ENCODE measurements at places on chromosomes 12 and 14. TPM values are rescaled to one million over a fixed set of nuclear protein-coding genes. Genes with fewer than 3 reads are reported as not detected.

CLEC1B gene
- total RNA-seq, result not detected

GRCh38 chr12:94304566-94305061, 155.1 kb downstream of the CEP83 start:
- H3K27ac ChIP-seq, result no peak overlapping the region
- DNase-seq, result no peak
- H3K4me3 ChIP-seq, result no peak overlapping the region
- no peaks in the 10 kb centered on the region for H3K36me3 ChIP-seq
- no peaks in the 10 kb centered on the region for H3K4me1 ChIP-seq
- H3K27me3 ChIP-seq, result no peaks in the 10 kb centered on the region

PKP2 gene
- 7.6 TPM for total RNA-seq

DNA sequence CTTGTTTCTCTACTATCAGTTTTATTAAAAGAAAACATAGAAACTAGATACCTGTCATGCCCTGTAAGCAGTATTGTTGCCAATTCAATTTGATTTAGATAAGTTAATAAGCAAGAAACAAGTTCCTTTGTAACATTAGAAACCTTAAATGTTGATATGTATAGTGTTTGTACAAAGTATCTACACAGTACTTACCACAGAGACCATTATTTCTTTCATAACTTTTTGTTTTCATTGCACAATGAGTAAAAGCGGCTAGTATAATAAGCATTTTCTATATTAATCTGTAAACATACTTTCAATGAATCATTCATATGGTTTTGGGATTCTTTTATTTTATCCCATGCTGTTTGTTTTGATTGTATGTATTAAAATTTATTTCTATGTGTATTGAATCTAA, 305.1 kb downstream of the TTC6 start:
- no peak overlapping the region for H3K27ac ChIP-seq
- H3K4me1 ChIP-seq, result no peaks in the 10 kb centered on the region
- no peaks in the 10 kb centered on the region for H3K36me3 ChIP-seq

DNA sequence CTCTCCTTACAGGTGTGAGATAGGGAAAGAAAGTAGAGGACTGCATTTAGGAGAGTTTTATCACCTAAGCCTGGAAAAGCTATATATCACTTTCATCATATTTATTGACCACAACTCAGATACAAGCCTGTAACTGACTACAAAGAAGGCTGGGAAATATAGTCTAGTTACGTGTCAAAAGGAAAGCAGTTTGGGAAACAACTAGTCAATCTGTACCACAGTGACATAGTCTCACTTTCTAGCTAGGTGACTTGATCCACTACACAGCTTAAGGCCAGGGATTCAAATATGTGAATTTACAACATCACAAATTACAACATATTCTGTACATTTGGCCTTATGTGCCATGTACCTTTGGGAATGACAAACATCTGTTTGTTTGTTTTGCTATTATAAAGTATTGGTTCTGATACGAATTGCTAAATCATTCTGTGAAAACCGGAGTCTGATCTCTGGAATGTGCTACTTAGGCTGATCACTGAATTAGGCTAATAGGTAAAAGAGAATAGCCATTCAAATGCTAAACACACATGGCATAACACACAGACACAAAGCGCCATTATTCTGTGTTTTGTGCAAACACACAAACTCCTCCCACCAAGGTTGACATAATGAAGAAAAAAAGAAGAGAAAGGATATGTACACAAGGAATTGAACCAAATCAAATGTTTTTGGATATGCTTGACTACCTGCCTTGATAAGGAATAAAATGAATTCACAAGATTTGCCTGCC, 279.8 kb downstream of the DUSP6 start:
- no peaks in the 10 kb centered on the region for H3K4me1 ChIP-seq
- no peak for DNase-seq
- no peaks in the 10 kb centered on the region for H3K36me3 ChIP-seq
- no peak overlapping the region for H3K4me3 ChIP-seq

- H3K27ac ChIP-seq, result no peak overlapping the region
- DNase-seq, result no peak
- no peaks in the 10 kb centered on the region for H3K27me3 ChIP-seq
- no peaks in the 10 kb centered on the region for H3K36me3 ChIP-seq
- no peaks in the 10 kb centered on the region for H3K4me1 ChIP-seq
These were observed 74.9 kb upstream of the BCAT1 start for GRCh38 chr12:25023808-25024207.

TRMT5 gene
- total RNA-seq, result 17.5 TPM

DNA sequence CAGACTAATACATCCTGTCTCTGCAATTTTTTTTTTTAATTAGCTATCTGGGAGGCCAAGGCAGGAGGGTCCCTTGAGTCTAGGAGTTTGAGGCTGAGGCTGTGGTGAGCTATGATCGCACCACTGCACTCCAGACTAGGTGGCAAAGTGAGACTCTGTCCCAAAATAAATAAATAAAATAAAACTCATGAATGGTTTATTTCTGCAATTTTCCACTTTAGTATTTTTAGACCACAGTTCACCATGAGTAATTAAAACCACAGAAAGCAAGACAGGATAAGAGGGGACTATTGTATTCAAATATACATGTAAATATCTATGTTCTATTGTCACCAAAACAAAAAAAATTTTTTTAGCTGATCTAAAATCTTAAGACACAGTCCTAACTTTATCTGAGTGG, 17.8 kb downstream of the TAOK3 start:
- no peak overlapping the region for H3K4me3 ChIP-seq
- peaks cover 6% of the 10 kb centered on the region for H3K4me1 ChIP-seq
- DNase-seq, result no peak

AJUBA gene
- total RNA-seq, result 28.5 TPM

SLC6A12 gene
- total RNA-seq, result 130 TPM

GRCh38 chr12:127896661-127897060, 370.3 kb upstream of the TMEM132C start:
- DNase-seq, result no peak
- no peak overlapping the region for H3K27ac ChIP-seq
- no peaks in the 10 kb centered on the region for H3K27me3 ChIP-seq

DNA sequence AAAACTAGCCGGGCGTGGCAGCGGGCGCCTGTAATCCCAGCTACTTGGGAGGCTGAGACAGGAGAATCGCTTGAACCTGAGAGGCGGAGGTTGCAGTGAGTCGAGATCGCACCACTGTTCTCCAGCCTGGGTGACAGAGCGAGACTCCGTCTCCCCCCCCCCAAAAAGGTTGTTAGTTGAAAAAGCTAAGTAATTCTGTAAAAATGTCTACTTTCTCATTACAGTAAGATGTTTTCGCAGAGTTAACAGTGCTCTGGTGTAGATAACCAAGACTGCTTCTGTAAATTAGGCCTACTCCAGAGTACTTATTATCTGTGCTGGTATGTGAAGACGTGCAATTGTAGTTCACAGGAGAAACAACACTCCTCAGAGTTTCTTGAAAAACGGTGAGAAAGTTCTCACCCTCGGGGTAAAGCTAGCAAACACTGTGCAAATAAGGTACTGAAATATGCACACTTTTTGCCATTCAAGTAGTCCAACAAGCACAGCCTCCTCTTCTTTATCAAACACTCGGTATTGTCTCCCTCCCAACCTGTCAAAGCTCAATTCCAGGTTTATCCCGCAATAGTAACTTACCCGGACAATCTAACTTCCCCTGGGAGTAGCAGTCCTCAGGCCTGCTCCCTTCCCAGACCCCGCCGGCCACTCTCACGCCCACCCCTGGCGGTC, 974 bp downstream of the BTBD7 start:
- DNase-seq, result no peak
- H3K27me3 ChIP-seq, result no peaks in the 10 kb centered on the region
- H3K4me1 ChIP-seq, result peaks cover 15% of the 10 kb centered on the region
- peak overlapping the region; percentile 90 for H3K4me3 ChIP-seq

DNA sequence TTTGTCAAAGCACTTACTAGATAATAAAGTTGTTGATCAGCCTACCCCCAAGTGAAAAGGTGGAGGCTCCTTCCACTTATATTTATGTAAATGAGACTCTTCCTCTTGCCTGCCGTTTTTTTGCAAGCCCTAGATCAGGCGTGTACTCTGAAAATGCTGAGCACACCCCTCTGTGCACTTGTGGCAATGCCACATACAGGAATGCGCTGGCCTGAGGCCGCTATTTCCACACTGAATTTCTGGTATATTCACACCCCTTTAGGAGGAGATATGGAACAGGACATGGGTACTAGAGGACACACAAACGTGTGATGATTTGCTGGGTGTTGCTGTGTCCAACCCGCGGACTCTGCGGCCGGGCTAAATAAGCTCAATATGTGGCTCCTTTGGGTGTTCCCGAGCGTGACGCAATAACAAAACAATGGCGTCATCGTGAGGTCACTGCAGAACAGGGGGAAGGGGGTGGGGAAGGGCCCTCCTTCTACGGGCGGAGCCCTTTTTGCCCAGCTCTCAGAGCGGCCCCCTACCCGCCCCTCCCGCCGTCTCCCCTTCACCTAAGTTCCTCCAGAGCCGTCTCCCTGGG, 554 bp upstream of the TSPAN31 start:
- peak overlapping the region; percentile 95 for H3K27ac ChIP-seq
- peaks cover 5% of the 10 kb centered on the region for H3K4me1 ChIP-seq
- H3K36me3 ChIP-seq, result peaks cover 7% of the 10 kb centered on the region
- peaks cover 14% of the 10 kb centered on the region for H3K27me3 ChIP-seq

RNU6-8 gene
- total RNA-seq, result not detected

- H3K36me3 ChIP-seq, result no peaks in the 10 kb centered on the region
- H3K27ac ChIP-seq, result no peak overlapping the region
- H3K27me3 ChIP-seq, result no peaks in the 10 kb centered on the region
- peak; percentile 33 for DNase-seq
- no peaks in the 10 kb centered on the region for H3K4me1 ChIP-seq
These were observed 581.7 kb downstream of the DIO2 start for GRCh38 chr14:79629411-79630287.

- H3K27me3 ChIP-seq, result no peaks in the 10 kb centered on the region
- no peak for DNase-seq
- no peak overlapping the region for H3K4me3 ChIP-seq
- H3K36me3 ChIP-seq, result no peaks in the 10 kb centered on the region
These were observed 38.4 kb downstream of the AKAP6 start for GRCh38 chr14:32367516-32367915.

DNA sequence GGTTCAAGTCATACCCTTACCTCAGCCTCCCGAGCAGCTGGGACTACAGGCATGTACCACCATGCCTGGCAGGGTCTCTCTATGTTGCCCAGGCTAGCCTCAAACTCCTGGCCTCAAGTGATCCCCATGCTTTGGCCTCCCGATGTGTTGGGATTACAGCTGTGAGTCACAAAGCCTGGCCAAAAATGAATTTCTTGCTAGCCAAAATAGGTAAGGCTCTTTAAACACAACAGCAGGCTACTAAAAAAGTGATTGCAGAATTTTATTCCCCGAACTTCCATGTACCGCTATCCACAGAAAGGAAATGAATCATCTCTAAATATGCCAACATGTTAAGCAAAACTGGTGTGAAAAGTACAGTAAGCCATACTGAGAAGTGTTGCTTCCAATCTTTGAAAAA, 50.6 kb downstream of the WDHD1 start:
- no peaks in the 10 kb centered on the region for H3K27me3 ChIP-seq
- H3K36me3 ChIP-seq, result no peaks in the 10 kb centered on the region
- H3K4me3 ChIP-seq, result no peak overlapping the region
- DNase-seq, result no peak
- H3K27ac ChIP-seq, result no peak overlapping the region
- H3K4me1 ChIP-seq, result no peaks in the 10 kb centered on the region

- H3K4me1 ChIP-seq, result no peaks in the 10 kb centered on the region
- H3K4me3 ChIP-seq, result no peak overlapping the region
- no peaks in the 10 kb centered on the region for H3K36me3 ChIP-seq
- peak; percentile 9 for DNase-seq
These were observed 1321.2 kb upstream of the SEL1L start for GRCh38 chr14:82854901-82855300.

CDH24 gene
- total RNA-seq, result 5.1 TPM

DNA sequence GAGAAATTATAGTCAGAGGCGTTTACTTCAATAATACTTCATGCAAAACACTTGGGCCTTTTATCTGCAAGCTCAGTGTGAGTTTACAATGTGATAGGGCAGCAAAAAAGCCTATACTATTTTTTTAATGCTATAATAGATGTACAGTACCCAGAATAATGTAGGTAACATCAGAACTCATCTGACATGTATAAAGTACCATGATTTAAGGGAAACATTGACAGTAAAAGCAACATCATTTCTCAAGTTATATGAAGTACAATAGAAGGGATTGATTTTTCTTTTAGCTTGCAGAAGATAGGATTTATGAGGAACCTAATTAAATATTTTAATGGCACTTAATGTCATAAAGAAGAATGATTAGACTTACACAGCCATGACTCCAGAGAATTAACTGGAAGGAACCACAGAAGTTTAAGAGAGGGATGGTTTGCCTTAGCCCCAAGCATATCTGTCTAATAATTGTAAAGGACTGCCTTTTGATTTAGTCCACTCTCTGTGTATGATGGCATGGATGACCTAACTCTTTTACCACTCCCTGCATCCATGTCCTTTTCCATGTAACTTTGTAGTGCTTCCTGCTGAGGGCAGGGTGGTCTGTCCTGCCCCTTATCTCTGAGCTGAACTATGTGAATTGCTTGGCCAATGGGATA, 55.9 kb upstream of the MIS18BP1 start:
- H3K4me1 ChIP-seq, result no peaks in the 10 kb centered on the region
- H3K36me3 ChIP-seq, result no peaks in the 10 kb centered on the region
- no peaks in the 10 kb centered on the region for H3K27me3 ChIP-seq
- no peak overlapping the region for H3K4me3 ChIP-seq

- no peaks in the 10 kb centered on the region for H3K36me3 ChIP-seq
- no peak overlapping the region for H3K27ac ChIP-seq
- no peak for DNase-seq
These were observed 88.9 kb downstream of the SMOC1 start for GRCh38 chr14:69968132-69968531.

- no peaks in the 10 kb centered on the region for H3K27me3 ChIP-seq
- no peaks in the 10 kb centered on the region for H3K36me3 ChIP-seq
- no peaks in the 10 kb centered on the region for H3K4me1 ChIP-seq
- DNase-seq, result no peak
- H3K4me3 ChIP-seq, result no peak overlapping the region
These were observed 443.8 kb downstream of the MED13L start for GRCh38 chr12:115833704-115834103.

PRPF40B gene
- total RNA-seq, result 33.3 TPM

DNA sequence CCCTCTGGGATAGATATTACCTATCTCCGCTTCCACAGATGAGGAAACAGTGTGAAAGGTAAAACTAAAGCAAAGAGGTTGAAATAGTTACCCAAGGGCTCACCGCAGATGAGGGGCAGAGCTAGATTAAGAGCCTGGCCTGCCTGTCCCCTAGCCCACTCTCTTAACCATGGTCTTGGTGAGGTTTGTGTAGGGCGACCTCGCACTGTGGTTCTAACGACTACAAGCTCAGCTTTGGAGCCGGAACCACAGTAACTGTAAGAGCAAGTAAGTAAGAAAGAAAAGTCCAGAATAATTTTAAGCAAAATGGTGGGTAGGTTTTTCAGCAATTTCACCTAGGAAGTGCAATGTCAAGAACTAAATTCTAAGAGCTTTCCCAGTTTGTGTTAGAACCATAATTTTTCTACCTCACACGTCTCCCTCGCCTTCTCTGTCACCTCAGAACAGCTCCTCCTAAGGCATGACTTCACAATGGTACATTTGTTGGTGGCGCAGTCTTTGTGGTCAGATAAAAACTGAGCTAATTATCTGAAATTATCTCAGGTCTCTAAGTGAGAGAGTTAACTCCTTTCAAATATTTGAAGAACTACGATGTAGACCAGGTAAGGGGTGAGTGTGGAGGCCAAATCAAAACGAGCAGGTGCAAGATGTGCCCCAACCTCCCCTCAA, 64.8 kb downstream of the DAD1 start:
- no peak overlapping the region for H3K27ac ChIP-seq
- no peaks in the 10 kb centered on the region for H3K36me3 ChIP-seq
- DNase-seq, result no peak

- no peak overlapping the region for H3K27ac ChIP-seq
- H3K36me3 ChIP-seq, result no peaks in the 10 kb centered on the region
- no peak for DNase-seq
- no peak overlapping the region for H3K4me3 ChIP-seq
- no peaks in the 10 kb centered on the region for H3K4me1 ChIP-seq
- no peaks in the 10 kb centered on the region for H3K27me3 ChIP-seq
These were observed 23.2 kb downstream of the AMDHD1 start for GRCh38 chr12:95966287-95966870.
